ENCODE measurements at places on chromosomes 4 and X.
A peak's percentile ranks its signal among the peaks of the same experiment; 100 is the strongest.

DNA sequence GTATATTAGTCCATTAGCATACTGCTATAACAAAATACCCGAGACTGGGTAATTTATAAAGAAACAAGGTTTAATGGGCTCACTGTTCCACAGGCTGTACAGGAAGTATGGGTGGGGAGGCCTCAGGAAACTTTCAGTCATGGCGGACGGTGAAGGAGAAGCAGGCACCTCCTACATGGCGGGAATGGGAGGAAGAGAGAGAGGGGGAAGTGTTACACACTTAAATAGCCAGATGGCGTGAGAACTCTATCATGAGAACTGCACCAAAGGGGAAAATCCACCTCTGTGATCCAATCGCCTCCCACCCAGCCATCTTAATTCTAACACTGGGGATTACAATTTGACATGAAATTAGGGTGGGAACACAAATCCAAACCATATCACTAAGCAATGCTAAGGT, 98.9 kb upstream of the SH3RF1 start:
- DNase-seq, result no peak
- H3K4me1 ChIP-seq, result no peaks in the 10 kb centered on the region
- no peaks in the 10 kb centered on the region for H3K36me3 ChIP-seq

- H3K4me3 ChIP-seq, result no peak overlapping the region
- no peaks in the 10 kb centered on the region for H3K4me1 ChIP-seq
- no peak overlapping the region for H3K27ac ChIP-seq
- no peaks in the 10 kb centered on the region for H3K27me3 ChIP-seq
- H3K36me3 ChIP-seq, result no peaks in the 10 kb centered on the region
Observed at GRCh38 chr4:13705521-13706041, 78.1 kb upstream of the BOD1L1 start.

GRCh38 chrX:55119271-55119670, 30.5 kb downstream of the PAGE2 start:
- no peak for DNase-seq
- H3K4me1 ChIP-seq, result no peaks in the 10 kb centered on the region
- no peak overlapping the region for H3K27ac ChIP-seq
- H3K4me3 ChIP-seq, result no peak overlapping the region
- H3K27me3 ChIP-seq, result peaks cover 21% of the 10 kb centered on the region

DNA sequence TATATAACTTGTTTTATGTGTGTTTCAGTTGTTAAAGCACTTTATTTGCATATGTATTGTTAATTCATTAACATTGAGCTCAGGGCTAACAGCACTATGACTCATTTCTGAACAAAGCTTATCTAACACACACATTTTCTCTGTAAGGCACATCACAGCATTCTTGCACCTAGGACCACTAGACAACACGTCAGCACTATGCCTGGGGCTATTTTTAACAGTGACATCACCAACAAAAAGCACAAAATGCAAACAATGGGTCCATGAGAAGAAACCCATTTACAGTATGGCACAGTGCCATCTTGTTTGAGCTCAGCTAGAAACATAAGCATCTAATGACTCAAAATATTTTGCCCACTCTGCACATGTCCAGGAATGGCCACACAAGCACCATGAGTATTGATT, 124.4 kb downstream of the RELL1 start:
- no peaks in the 10 kb centered on the region for H3K4me1 ChIP-seq
- no peaks in the 10 kb centered on the region for H3K36me3 ChIP-seq
- H3K4me3 ChIP-seq, result no peak overlapping the region
- no peak for DNase-seq

DNA sequence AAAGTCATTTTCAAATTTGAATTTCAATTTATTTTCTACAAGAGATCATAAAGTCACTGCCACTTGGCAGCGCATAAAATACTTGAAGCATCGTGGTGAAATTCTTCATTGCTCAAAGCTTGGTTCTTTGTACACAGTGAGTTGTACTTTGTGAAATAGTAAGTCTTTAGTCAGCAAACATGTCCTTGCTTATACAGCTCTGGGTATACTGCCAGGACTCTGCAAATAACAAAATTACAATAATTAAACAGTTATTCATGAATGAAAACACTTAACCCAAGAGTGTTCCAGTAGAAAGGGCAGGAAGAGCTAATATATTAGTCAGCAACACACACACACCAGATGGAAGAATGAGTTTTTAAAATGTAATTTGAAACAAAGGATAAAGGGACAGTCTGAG, 1300.9 kb upstream of the DIAPH2 start:
- DNase-seq, result no peak
- H3K27me3 ChIP-seq, result no peaks in the 10 kb centered on the region
- H3K36me3 ChIP-seq, result no peaks in the 10 kb centered on the region

- no peak for DNase-seq
- no peaks in the 10 kb centered on the region for H3K4me1 ChIP-seq
- H3K27ac ChIP-seq, result no peak overlapping the region
- no peaks in the 10 kb centered on the region for H3K36me3 ChIP-seq
- H3K4me3 ChIP-seq, result no peak overlapping the region
Observed at GRCh38 chrX:72052415-72053090, 79.2 kb downstream of the RTL5 start.

DNA sequence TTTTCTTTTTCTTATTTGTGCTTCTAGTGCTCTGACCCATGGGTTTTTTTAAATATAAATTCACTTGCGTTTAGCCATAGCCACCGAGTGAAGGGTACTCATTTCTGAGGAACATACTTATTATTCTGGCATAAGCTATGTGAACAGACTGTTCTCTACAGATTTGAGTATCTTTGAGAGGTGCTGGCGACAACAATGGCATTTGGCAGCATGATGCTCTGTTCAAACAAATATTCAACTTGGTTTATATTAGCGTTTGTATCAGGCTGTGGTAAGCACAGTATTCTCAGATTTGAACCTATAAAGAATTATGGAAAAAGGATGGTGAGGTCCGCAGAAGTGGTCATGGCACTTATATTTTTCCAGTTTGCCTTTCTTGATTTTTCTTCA, 108.7 kb upstream of the LIMCH1 start:
- no peaks in the 10 kb centered on the region for H3K36me3 ChIP-seq
- no peak overlapping the region for H3K27ac ChIP-seq
- H3K27me3 ChIP-seq, result no peaks in the 10 kb centered on the region
- no peak overlapping the region for H3K4me3 ChIP-seq
- DNase-seq, result no peak

DNA sequence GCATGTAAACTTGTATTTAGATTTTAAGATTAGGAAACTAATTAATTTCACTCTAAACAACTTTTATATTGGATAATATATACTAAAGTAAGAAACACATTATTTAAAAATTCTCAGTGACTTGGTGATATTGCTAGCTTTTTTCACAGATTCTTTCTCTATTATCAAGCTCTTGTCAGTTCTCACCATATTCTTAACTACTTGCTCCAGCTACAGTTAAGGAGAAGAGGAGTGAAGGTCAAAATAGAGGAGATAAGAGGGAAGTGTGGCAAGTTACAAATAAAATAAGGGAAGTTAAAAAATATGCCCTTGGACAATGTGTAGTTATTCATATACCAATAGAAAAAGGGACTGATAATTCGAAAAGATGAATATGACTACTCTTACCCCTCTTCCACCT, 34.7 kb upstream of the NAF1 start:
- no peak for DNase-seq
- no peak overlapping the region for H3K4me3 ChIP-seq
- H3K36me3 ChIP-seq, result no peaks in the 10 kb centered on the region

- no peaks in the 10 kb centered on the region for H3K4me1 ChIP-seq
- no peaks in the 10 kb centered on the region for H3K27me3 ChIP-seq
- no peaks in the 10 kb centered on the region for H3K36me3 ChIP-seq
- DNase-seq, result no peak
Observed at GRCh38 chr4:19729886-19730651, 521.6 kb upstream of the SLIT2 start.

- H3K27ac ChIP-seq, result no peak overlapping the region
- no peaks in the 10 kb centered on the region for H3K4me1 ChIP-seq
- no peaks in the 10 kb centered on the region for H3K36me3 ChIP-seq
- H3K4me3 ChIP-seq, result no peak overlapping the region
Observed at GRCh38 chr4:184215709-184216328, 1.9 kb downstream of the ENPP6 start.

GRCh38 chrX:47217121-47217851, 1.2 kb upstream of the CDK16 start:
- no peaks in the 10 kb centered on the region for H3K36me3 ChIP-seq
- H3K4me1 ChIP-seq, result peaks cover 25% of the 10 kb centered on the region
- DNase-seq, result peak; percentile 58
- H3K4me3 ChIP-seq, result no peak overlapping the region
- H3K27ac ChIP-seq, result peak overlapping the region; percentile 89

DNA sequence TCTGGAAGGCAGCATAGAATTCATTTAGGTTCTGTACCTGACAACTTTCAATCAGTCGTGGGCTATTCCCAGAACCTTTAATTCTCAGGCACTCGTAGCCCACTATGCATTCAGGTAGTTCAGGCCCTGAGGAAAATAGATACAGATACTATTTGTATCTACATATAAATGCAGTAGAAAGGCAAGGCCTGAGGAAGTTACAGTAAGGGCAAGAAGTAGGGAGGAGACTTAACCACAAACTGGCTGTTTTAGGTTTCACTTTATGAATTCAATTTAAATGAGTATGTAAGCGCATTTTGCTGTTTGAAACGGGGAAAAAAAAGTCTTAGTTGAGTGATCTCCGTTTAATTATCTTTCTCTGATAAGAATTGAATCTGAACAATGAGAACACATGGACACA, 529.4 kb upstream of the ATOH1 start:
- no peak overlapping the region for H3K27ac ChIP-seq
- no peaks in the 10 kb centered on the region for H3K36me3 ChIP-seq
- H3K4me3 ChIP-seq, result no peak overlapping the region
- H3K4me1 ChIP-seq, result no peaks in the 10 kb centered on the region

GRCh38 chr4:161121451-161121850, 1042.3 kb downstream of the FSTL5 start:
- H3K4me1 ChIP-seq, result no peaks in the 10 kb centered on the region
- H3K4me3 ChIP-seq, result no peak overlapping the region
- no peak for DNase-seq
- no peak overlapping the region for H3K27ac ChIP-seq

DNA sequence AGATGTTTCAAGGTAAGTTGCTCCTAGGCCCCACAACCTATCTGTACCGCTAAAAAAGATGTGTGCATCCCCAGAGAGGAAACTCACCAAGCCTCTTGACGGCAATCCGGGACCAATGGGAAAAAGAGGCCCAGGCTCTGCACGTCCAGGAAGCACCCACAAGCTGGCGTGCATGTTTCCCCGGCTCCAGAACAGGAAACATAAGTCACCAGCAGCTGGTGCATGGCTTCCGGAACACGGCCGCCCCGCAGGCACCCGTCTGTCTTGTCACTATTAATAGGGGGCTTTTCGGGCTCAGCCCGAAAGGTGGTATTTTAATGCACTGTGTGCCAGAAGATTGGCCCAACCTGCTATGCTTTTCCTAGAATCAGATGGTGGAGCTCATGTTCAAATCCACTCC, 22.2 kb downstream of the CRMP1 start:
- H3K27me3 ChIP-seq, result no peaks in the 10 kb centered on the region
- H3K36me3 ChIP-seq, result no peaks in the 10 kb centered on the region
- H3K4me1 ChIP-seq, result no peaks in the 10 kb centered on the region
- H3K27ac ChIP-seq, result no peak overlapping the region
- no peak overlapping the region for H3K4me3 ChIP-seq

- no peak for DNase-seq
- H3K27ac ChIP-seq, result no peak overlapping the region
- no peak overlapping the region for H3K4me3 ChIP-seq
- H3K27me3 ChIP-seq, result no peaks in the 10 kb centered on the region
Observed at GRCh38 chr4:27003642-27004113, 143.0 kb downstream of the STIM2 start.

GRCh38 chr4:7299010-7299907, 106.9 kb downstream of the SORCS2 start:
- H3K27ac ChIP-seq, result no peak overlapping the region
- H3K4me1 ChIP-seq, result no peaks in the 10 kb centered on the region
- no peak overlapping the region for H3K4me3 ChIP-seq
- no peaks in the 10 kb centered on the region for H3K36me3 ChIP-seq
- peaks cover 6% of the 10 kb centered on the region for H3K27me3 ChIP-seq

- no peaks in the 10 kb centered on the region for H3K36me3 ChIP-seq
- peak; percentile 12 for DNase-seq
- H3K27me3 ChIP-seq, result peaks cover 4% of the 10 kb centered on the region
- H3K4me3 ChIP-seq, result no peak overlapping the region
- H3K4me1 ChIP-seq, result peaks cover 7% of the 10 kb centered on the region
Observed at GRCh38 chrX:23662853-23663252, 4.4 kb upstream of the PRDX4 start.

Data from adrenal gland (tissue), 19 donors.